IMR-90 (cell line): ENCODE measurements at places on chromosomes 11 and 22. TPM values are rescaled to one million over a fixed set of nuclear protein-coding genes. Genes with fewer than 3 reads are reported as not detected.

The SLC22A9 gene
- polyA plus RNA-seq, result not detected in 2 replicates

DNA sequence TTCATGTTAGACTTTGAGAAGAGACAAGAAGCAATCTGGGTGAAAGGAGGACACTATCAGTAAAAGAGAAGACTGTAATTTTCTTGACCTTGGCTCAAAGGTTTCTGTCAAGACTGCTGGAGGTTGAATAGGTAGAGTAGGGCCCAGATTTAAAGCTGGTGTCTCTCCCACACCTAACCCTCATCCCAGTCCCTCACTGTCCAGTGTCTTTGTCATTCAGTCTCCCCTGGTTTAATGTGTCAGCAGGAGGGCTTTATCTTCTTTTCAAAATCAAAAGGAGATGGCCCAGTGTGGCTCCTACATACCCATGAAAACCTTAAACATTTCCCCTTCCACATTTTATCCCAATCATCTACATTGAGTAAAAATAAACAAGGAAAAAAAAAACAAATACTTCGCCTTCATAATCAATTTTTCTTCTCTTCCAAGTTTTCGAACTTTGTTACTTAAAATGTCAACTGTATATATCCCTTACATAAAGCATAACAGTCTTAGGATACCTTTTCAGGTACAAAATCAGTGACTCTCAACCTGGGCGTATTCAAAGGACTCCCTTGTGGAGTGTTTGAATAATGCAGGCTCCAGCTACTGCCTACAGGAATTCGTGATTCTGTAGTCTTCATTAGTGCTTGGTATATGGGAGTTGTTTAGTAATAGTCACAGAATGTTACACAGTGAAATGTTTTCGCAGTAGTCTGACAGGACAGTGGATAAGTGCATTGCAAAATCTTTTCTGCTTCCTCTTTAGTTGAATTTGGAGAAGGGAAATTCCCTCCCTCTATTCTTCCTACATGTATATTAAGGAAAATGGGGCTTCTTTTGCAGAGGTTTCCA is 87.2 kb downstream of the FAT3 start:
- H3K27ac ChIP-seq, result no peak overlapping the region
- DNase-seq, result peak; percentile 19
- H3K36me3 ChIP-seq, result no peaks in the 10 kb centered on the region

The KCTD14 gene
- 0.97 and 1.3 TPM in 2 replicates for polyA plus RNA-seq

The OVOL1 gene
- not detected in 2 replicates for polyA plus RNA-seq

The LRRC55 gene
- not detected in 2 replicates for polyA plus RNA-seq

- DNase-seq, result no peak
- no peak overlapping the region for H3K27ac ChIP-seq
- peaks cover 8% of the 10 kb centered on the region; the same call in 1 of the 2 replicates for H3K4me1 ChIP-seq
Measured at GRCh38 chr22:39362271-39362670, 12.5 kb downstream of the SYNGR1 start.

GRCh38 chr11:68127714-68128681 is 6.8 kb upstream of the CHKA start:
- H3K36me3 ChIP-seq, result no peaks in the 10 kb centered on the region
- peaks cover 4% of the 10 kb centered on the region for H3K4me1 ChIP-seq
- no peaks in the 10 kb centered on the region for H3K27me3 ChIP-seq
- peak overlapping the region; percentile 37; the same call in 1 of the 2 replicates for H3K27ac ChIP-seq
- H3K4me3 ChIP-seq, result peak overlapping the region; percentile 32; the same call in 1 of the 2 replicates
- peak; percentile 40 for DNase-seq

The SYTL2 gene
- polyA plus RNA-seq, result 49.5 and 70.0 TPM in 2 replicates

DNA sequence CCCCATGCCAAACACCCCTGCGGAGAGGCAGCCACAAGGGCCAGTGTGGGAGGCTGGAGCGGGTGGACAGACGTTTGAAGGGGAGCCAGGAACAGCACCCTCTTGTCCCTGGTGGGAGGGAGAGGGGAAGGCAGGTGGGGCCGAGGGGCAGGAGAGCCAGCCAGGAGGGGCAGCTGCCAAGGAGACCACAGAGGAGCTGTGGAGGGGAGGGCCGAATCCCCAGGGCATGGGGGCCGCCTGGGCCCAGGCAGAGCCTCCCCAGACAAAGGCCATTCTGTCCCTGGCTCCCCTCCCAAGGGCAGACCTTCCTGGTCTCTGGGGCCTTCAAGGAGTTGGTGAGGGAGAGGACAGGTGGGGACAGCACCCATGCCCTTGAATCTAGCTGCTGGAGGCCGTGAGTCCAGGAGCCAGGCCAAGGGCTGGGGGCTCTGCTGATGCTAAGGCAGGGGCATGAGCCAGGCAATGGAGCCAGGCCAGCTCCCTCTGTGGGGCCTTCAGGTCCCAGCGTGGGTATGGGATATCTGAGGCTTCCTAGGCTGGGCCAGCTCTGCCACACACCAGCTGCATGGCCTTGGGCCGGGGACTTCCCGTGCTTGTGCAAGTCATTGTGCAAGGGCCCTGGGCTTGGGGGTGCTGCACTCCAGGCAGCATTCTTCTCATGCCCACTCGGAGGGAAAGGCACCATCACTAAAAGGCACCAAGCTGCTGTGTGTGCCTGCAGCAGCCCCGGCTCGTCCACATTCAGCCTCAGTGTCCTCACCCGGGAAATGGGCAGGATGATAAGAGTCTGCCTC is 11.4 kb downstream of the EMID1 start:
- no peak overlapping the region for H3K27ac ChIP-seq
- DNase-seq, result peak; percentile 78
- peaks cover 11% of the 10 kb centered on the region for H3K4me1 ChIP-seq
- no peak overlapping the region for H3K4me3 ChIP-seq

The BDNF gene
- 91.9 and 94.8 TPM in 2 replicates for polyA plus RNA-seq

DNA sequence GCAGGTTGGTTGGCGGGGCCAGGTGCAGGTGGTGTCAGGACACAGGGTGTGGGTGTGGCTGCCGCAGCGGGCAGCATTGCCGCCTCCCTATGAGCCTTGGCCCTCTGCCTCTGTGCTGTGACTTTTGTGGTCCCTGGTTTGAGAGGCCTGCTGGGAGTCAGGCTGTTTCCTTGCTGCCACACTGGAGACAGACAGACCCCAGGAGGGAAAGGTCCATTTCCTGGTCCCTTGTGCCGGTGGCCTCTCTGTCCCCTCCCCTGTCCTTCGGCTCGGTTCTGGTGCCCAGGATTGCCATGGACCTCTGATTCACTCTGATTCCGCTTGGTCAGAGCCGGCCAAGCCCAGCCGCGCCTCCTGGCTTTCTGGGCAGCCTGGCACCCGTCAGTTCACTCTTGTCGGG is 196.9 kb downstream of the TBC1D22A start:
- H3K27me3 ChIP-seq, result no peaks in the 10 kb centered on the region
- H3K36me3 ChIP-seq, result no peaks in the 10 kb centered on the region
- no peak for DNase-seq
- H3K4me1 ChIP-seq, result no peaks in the 10 kb centered on the region

DNA sequence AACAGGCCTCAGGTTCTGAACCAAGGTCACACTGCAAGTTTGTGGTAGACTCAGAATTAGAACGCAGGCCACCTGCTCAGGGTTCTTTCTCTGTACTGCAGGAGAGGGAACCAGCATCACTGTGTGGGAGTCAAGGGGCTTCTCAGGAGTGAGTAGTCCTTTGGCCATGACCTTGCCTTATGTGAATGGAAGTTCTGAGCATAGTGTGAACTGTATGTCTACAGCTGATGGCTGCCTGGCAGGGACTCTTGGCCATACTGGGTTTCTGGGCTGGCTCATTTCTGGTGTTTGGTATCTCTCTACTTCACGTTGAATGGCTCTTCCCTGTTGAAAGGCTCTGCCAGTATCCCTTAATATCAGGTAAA is 40.1 kb upstream of the TUB start:
- H3K27ac ChIP-seq, result no peak overlapping the region
- DNase-seq, result no peak
- no peak overlapping the region for H3K4me3 ChIP-seq

The FBLN1 gene
- polyA plus RNA-seq, result 80.8 and 87.9 TPM in 2 replicates

The GDPD4 gene
- not detected in 2 replicates for polyA plus RNA-seq

The BSX gene
- polyA plus RNA-seq, result not detected in 2 replicates

- H3K4me3 ChIP-seq, result no peak overlapping the region
- DNase-seq, result no peak
- H3K4me1 ChIP-seq, result peaks cover 2% of the 10 kb centered on the region; the same call in 1 of the 2 replicates
- no peaks in the 10 kb centered on the region for H3K36me3 ChIP-seq
- no peaks in the 10 kb centered on the region; the same call in 1 of the 2 replicates for H3K27me3 ChIP-seq
Measured at GRCh38 chr11:13939961-13940906, 22.3 kb upstream of the SPON1 start.

DNA sequence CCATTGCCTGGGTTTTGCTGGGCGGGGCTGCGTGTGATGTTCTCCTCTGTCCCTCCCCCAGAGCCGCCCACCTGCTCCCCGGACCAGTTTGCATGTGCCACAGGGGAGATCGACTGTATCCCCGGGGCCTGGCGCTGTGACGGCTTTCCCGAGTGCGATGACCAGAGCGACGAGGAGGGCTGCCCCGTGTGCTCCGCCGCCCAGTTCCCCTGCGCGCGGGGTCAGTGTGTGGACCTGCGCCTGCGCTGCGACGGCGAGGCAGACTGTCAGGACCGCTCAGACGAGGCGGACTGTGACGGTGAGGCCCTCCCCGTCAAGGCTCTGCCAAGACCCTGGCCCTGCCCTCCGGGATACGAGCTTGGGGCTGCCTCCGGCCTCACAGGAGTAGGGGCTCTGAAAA is 27.0 kb upstream of the PPP6R3 start:
- no peaks in the 10 kb centered on the region for H3K27me3 ChIP-seq
- DNase-seq, result no peak
- no peak overlapping the region for H3K27ac ChIP-seq

DNA sequence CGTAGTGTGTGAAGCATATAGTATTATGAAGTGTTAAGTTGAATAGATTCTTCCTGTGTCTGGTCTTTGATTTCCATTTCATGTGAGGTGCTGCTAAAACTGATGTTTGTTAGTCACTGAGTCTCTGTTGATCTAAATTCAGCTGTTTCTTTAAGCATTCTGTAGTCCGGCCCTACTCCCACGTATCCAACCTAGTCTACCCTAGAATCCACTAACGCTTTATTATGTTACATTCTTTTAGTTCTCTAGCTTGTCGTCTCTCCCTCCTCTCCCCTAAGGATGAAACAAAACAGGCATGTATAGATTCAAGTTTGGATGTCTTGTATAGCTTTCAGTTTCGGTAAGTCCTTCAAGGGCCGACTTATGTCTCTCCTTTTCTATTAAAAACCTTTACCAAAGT is 4.1 kb downstream of the WEE1 start:
- H3K36me3 ChIP-seq, result peaks cover 16% of the 10 kb centered on the region
- peak overlapping the region; percentile 76 for H3K4me3 ChIP-seq
- H3K4me1 ChIP-seq, result no peaks in the 10 kb centered on the region
- H3K27ac ChIP-seq, result peak overlapping the region; percentile 53; the same call in 1 of the 2 replicates

GRCh38 chr22:49012712-49013395 is 814.8 kb downstream of the BRD1 start:
- DNase-seq, result no peak
- H3K4me1 ChIP-seq, result no peaks in the 10 kb centered on the region
- no peaks in the 10 kb centered on the region for H3K36me3 ChIP-seq

The SLC15A3 gene
- 4.4 and 5.2 TPM in 2 replicates for polyA plus RNA-seq

DNA sequence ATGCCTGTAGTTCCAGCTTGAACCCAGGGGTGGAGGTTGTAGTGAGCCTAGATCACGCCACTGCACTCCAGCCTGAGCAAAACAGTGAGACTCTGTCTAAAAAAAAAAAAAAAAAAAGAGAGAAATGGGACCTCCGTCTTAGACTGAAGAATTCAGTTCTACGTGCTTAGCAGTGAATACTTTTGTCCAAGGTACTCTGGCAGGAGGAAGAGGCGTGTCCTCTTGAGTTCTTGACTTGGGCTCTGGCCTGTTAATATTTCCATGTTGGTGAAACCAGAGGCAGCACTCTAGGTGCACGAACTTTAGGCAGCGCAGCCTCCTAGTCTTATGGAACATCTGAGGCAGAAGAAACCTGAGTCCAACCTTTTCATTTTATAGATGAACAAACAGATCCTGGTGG is 2.4 kb downstream of the HMBS start:
- H3K4me3 ChIP-seq, result no peak overlapping the region
- no peaks in the 10 kb centered on the region for H3K27me3 ChIP-seq
- no peak overlapping the region for H3K27ac ChIP-seq
- peaks cover 7% of the 10 kb centered on the region for H3K4me1 ChIP-seq
- no peak for DNase-seq

DNA sequence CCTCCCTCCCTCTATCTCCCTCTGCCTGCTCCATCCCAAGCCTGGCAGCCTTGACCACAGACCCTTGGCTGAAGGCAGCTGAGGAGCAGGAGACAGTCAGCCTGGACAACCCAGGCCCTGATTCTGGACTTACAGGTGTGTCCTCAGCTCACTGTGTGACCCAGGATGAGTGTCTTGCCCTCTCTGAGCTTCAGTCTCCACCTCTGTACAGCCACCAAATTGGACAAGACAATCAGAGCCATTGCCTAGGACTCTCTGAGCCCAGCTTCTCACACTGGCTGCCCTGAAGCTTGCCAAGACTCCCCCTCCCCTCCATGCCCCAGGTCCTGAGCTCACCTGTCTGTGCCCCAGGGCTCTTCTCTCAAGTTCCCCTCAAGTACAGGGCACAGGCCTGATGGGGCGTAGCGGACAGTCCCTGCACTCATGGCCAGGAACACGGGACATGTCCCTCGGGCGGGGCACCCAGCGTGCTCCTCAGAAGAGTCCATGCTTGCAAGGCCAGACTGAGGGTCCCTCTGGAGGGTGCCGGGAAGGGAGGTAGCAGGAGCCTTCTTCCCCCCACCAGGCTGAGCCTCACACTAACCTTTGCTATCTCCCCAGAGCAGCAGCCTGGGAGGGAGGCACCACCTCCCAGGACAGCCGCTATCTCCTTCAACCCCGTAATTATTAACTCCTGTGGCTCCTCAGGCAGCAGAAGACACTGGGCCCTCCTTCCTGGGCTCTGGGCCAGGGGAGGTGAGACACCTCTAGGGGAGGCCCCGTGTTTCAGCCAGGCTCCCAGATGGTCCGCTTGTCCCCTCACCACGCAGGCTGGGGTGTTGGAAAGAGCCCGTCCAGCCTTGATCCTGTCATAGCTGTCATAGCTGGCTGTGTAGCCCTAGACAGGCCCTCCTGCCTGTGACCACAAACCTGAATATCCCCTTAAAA is 2.6 kb upstream of the RAB3IL1 start:
- DNase-seq, result no peak
- no peak overlapping the region for H3K4me3 ChIP-seq
- H3K36me3 ChIP-seq, result no peaks in the 10 kb centered on the region
- peaks cover 14% of the 10 kb centered on the region; the same call in 1 of the 2 replicates for H3K4me1 ChIP-seq
- peaks cover 27% of the 10 kb centered on the region for H3K27me3 ChIP-seq
